ENCODE measurements at places on chromosomes 7 and 10.
A peak's percentile ranks its signal among the peaks of the same experiment; 100 is the strongest.

DNA sequence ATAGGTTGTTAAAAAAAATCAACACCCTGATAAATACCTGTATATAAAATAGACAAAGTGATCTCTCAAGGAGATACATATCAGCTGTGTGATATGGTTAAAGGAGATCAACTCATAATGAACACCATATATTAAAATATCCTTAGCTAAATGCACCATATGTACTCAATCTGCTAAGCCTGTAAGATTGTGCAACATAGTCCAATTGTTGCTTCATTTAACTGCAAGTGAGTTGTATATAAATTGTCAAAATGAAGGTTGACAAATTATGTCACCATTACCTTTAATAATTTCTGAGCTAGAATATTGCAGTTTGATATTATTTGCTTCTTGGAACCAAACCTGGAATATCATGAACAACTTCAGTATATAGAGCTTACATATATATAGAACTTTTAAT lies 283.7 kb downstream of the MALRD1 start:
- DNase-seq: no peak

DNA sequence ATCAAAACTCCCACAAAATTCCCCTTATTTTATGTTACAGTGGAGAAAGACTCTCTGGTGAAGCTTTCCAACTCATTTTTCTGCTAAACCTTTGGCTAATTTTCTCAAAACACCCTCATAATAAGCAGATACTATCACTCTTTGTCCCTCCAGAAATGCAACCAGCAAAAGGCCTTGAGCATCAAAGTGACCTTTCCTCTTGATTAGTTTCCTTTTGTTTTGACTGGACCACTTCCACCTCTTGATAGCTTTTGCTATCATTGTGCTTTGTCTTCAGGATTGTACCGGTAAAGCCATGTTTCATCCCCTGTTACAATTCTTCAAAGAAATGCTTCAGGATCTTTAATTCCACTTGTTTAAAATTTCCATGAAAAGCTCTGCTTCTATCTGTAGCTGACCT lies 115.1 kb upstream of the SLC13A1 start:
- DNase-seq: no peak

DNA sequence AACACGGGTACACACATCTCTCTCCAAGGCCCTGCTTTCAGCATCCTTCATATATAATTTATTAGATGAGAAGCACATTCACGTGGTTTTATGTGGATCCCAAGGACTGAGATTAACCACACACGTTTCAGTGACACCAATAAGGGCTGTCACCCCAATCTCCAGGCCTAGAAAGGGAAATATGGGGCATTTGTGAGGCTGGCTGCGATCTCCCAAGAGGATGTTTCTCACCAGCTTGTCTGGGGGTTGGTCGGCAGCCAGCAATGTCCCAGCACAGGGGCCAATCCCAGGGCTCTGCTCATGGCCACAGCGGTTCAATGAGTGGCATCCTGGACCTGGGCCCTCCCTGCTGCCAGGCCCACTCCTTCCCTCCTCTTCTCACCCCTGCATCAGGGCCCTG lies 115.5 kb downstream of the ITIH5 start:
- DNase-seq: no peak

DNA sequence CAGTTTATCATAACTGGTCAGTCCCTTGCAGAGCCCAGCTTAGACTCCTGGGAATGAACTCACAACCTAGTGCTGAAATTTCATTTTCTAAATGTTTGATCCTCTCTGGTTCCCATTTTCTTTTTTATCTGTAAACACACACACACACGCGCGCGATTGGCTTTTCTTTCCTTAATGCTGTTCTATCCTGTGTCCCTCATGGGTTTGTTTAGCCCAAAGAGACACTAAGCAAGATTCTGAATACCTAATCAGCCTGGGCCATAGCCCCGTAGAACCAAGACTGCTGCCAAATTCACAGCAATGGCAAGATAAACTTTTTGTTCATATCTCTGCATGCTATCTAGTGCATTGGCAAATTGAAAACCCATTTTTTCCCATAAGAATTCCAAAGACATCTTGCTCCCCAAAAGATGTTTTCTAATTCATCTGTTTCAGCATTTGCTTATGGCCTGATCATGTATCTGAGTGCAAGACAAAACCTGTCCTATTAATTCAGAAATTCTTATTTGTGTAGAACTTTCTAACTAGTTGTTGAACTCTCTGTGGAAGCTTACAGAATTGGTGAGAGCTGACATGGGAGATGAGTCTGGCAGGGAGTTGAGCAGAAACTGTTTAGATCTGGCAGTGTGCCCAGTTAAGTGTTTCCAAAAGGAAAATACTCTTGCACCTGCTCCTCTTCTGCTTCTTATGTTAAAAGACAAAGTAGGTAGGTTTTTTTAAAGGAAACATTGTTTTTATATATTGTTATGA lies 1.8 kb upstream of the IFIT1 start:
- no peak for DNase-seq

- no peak for DNase-seq
Measured at GRCh38 chr10:127314797-127315196, 118.4 kb upstream of the INSYN2A start.

GRCh38 chr7:26535483-26536007 lies 243.9 kb downstream of the SNX10 start:
- no peak for DNase-seq

GRCh38 chr7:87100326-87100725 lies 40.9 kb upstream of the ELAPOR2 start:
- DNase-seq: peak; percentile 83
